ENCODE measurements at places on chromosomes 12 and 14.

- peak; percentile 68 for DNase-seq
Measured at GRCh38 chr12:7832059-7832696, 40.5 kb downstream of the SLC2A14 start.

- no peak for DNase-seq
Measured at GRCh38 chr12:89721291-89721987, 12.8 kb upstream of the ATP2B1 start.

GRCh38 chr12:108935159-108935763, 55.4 kb downstream of the DAO start:
- DNase-seq: no peak

- no peak for DNase-seq
Measured at GRCh38 chr12:47722136-47722834, 3.0 kb downstream of the ENDOU start.

DNA sequence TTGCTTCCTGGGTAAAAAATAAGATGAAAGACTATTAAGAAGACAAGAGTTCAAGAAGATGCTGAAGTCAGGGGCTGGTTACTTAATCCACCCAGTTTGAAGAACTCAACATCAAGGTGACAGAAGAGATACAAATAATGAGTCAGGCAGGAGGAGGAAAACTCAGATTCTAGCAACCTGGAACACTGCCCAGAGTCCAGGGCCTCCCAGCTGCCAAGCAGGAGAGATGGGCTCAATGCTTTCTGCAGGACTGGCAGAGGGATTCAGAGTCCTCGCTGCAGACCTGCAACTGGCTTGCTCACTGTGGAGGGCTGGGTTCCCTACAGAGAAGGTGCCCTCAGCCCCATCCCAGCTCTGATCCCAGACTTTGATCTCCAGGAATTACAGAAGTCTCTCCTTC, 28.6 kb upstream of the CEBPE start:
- no peak for DNase-seq

GRCh38 chr12:111211910-111212757, 156.8 kb downstream of the PHETA1 start:
- no peak for DNase-seq

DNA sequence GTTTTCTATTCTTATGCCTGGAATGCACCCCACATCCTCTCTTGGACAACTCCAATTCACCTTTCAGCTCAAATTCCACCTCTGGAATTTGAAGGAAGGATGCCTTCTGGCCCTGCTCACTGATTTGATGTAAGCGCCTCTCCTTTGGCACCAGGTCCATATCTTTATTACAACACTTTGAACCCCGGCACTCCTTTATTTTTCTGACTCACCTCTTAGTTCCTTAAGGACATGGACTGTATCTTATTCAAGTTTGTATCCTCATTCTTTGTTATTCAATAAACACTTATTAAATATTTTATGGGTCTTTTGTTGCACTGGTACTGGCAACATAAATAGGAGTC, 3.1 kb downstream of the GALC start:
- DNase-seq: no peak

- DNase-seq: no peak
Measured at GRCh38 chr14:75313294-75313693, 34.7 kb downstream of the FOS start.

- DNase-seq: peak; percentile 55
Measured at GRCh38 chr14:56118611-56119181, 485 bp downstream of the PELI2 start.

DNA sequence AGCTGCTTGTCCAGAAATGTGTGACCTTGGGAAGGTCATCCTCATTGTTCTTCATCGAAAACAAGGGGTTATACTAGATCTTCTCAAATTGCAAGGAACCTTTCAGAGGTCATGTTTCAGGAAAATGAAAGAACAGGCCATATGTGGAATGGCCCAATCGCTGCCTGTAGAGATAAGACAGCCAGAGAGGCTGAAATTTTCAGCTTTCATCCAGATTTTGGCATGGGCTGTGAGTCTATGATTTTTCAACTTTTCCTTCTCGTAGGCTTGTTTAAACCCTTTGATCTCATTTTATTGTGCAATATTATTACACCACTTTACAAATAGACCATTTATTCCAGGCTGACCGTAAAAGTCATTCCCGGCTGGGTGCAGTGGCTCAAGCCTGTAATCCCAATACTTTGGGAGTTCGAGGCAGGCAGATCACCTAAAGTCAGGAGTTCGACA, 17.1 kb upstream of the ATXN2 start:
- no peak for DNase-seq

DNA sequence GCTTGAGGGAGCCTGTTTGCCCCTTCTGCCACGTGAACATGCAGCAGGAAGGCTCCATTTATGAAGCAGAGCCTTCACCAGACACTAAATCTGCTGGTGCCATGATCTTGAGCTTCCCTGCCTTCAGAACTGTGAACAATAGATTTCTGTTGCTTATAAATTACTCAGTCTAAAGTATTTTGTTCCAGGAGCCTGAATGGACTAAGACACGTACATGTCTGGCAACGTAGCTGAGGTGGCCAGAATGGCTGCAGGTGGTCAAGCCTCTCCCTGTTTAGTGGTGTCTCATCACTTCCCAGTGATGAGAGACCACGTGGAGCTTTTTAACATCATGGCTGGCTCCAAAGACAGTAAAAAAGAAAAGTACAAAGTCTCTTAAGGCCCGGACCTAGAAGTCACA, 32.2 kb upstream of the SLC38A2 start:
- DNase-seq: no peak

- DNase-seq: no peak
Measured at GRCh38 chr12:64427988-64428387, 23.8 kb downstream of the XPOT start.

DNA sequence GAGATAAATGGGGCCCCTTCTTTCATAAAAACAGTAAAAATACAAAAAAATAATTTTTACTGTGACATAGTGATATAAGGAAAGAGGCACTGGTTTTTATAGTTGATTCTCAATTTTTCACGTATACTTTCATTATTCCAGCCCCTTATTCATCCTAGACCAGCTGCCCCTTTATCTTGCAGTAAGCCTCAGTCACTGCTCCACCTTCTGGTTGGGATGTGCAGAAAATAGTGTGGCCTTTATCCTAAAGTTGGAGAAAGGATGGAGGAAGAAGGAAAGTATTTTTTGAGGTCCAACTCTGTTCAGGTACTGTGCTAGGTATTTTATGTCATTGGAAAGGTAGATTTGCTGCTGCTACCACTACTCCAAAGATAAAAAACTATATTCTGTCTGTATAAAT, 172.7 kb downstream of the ANO6 start:
- peak; percentile 49 for DNase-seq

- no peak for DNase-seq
Measured at GRCh38 chr14:62234849-62235248, 472.6 kb downstream of the SNAPC1 start.

- DNase-seq: peak; percentile 80
Measured at GRCh38 chr14:39266525-39266870, 32.8 kb downstream of the MIA2 start.

- DNase-seq: no peak
Measured at GRCh38 chr12:80222261-80222660, 122.9 kb downstream of the OTOGL start.

DNA sequence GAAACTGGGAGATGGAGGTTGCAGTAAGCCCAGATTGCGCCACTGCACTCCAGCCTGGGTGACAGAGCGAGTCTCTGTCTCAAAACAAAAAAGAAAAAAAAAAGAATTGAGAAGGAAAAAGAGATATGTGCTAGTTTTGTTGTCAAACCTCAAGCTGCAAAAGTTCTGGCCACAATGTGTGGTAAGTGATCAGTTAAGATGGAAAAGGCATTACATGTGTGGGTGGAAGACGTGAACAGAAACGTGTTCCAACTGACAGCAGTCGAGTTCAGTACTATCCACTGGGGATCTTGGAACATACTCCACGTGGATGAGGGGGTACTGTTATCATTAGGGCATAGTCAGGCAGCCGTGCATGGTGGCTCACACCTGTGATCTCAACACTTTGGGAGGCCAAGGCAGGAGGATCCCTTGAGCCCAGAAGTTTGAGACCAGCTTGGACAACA, 17.3 kb downstream of the GPR68 start:
- no peak for DNase-seq

- no peak for DNase-seq
Measured at GRCh38 chr12:55789171-55789570, 28.4 kb downstream of the SARNP start.

GRCh38 chr12:81597928-81598604, 161.1 kb downstream of the PPFIA2 start:
- DNase-seq: peak; percentile 60

DNA sequence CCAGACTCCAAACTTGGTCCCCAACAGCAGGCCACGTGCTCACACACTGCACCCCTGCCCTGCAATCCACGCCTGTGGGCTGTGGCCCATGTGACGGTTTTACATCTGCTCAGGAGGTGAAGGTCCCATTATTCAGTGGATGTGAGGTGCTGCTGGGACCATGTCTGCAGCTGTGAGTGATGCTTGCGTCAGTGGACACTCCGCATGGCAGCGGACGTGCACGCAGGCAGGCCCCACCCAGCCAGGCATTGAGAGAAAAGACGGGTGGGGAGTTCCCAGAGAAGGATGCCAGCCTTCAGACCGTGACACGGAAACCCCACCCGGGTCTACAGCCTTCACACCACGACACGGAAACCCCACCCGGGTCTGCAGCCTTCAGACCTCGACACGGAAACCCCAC, 67.6 kb downstream of the NOC4L start:
- DNase-seq: no peak

GRCh38 chr12:83156815-83157214, 470.1 kb downstream of the TMTC2 start:
- DNase-seq: no peak

All from D341Med (cell line).